ENCODE measurements at places on chromosomes 3 and 15.

- DNase-seq, result no peak
These were observed 4.4 kb upstream of the DLG1 start for GRCh38 chr3:197302696-197303341.

GRCh38 chr3:126552688-126553283 lies 5.9 kb downstream of the C3orf22 start:
- no peak for DNase-seq

DNA sequence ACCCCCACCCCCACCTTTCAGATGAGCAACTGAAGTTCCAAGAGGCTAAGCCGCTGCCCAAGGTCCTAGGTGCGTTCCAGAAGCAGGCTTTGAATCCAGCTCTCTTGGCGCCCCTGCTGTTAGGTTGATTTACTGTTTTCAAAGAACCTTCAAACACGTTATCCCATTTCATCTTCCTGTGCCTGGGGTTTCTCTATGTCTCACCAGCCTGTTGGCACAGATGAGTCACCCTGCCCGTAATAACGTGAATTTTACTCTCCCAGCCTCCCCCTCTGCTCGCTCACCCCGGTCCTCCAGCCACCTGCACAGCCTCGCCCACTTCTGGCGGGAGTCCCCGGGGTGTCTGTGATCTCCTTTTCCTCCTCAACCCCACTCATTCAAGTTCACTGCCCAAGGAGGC lies 13.0 kb upstream of the TSEN2 start:
- DNase-seq, result no peak

DNA sequence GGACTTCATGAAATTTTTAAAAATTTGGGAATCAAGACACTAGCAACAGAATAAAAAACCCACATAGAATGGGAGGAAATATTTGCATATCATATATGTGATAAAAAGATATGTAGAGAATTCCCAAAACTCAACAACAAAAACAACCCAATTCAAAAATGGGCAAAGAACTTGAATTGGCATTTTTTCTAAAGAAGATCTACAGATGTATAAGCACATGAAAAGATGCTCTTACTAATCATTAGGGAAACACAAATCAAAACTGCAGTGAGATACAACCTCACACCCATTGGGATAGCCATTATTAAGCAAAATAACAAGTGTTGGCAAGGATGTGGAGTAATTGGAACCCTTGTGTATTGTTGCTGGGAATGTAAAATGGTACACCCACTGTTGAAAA lies 10.1 kb downstream of the LCTL start:
- DNase-seq, result no peak

- no peak for DNase-seq
These were observed 105.7 kb downstream of the RTP4 start for GRCh38 chr3:187473778-187474406.

- no peak for DNase-seq
These were observed 39.0 kb downstream of the ALDH1A2 start for GRCh38 chr15:58026552-58026951.

DNA sequence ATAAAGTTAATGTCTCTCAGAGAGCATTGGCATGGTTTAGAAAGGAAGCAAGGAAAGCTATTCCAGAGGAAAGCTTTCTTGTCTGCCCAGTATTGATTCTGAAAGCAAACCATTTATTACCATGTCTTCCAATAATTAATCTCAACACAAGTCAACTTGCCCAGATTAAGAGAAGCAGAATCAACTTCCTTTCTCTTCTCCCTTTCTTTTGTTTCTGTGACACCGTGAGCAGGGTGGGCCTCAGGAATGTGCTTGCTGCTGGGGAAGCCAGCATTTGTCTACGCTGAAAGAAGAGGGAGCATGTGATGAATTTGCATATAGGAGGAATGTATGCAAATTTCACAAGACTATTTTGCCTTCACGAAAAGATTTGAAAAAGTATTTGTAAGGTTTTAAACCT lies 368.6 kb upstream of the ROPN1 start:
- DNase-seq, result no peak

- no peak for DNase-seq
These were observed 21.1 kb downstream of the IL1RAP start for GRCh38 chr3:190534986-190535385.

- DNase-seq, result no peak
These were observed 27.0 kb downstream of the PSTPIP1 start for GRCh38 chr15:77021803-77022381.
